A549 treated with GW870086 at 1 μM for 4 hours (cell line): ENCODE measurements at places on chromosomes 12 and 14. TPM values are rescaled to one million over a fixed set of nuclear protein-coding genes. Genes with fewer than 3 reads are reported as not detected.

The PIANP gene
- 0.95 to 1.5 TPM (median 0.97 TPM) in 5 replicates for total RNA-seq

The STAT6 gene
- 39.9 to 51.4 TPM (median 44.9 TPM) in 5 replicates for total RNA-seq

The CELA1 gene
- total RNA-seq, result not detected in 5 replicates

The KRT3 gene
- 0.05 to 0.11 TPM (median 0.07 TPM) in 5 replicates for total RNA-seq

The CD163L1 gene
- total RNA-seq, result 0.17 to 0.74 TPM (median 0.33 TPM) in 5 replicates

The PLEKHG3 gene
- 21.0 to 34.4 TPM (median 31.7 TPM) in 5 replicates for total RNA-seq

The SMOC1 gene
- 14.6 to 20.9 TPM (median 17.7 TPM) in 5 replicates for total RNA-seq

The PDE6H gene
- total RNA-seq, result not detected in 5 replicates

The MAGOHB gene
- total RNA-seq, result 48.5 to 60.4 TPM (median 51.3 TPM) in 5 replicates

The CCDC196 gene
- not detected in 5 replicates for total RNA-seq

The OVCH1 gene
- total RNA-seq, result not detected in 5 replicates

The HDAC7 gene
- total RNA-seq, result 51.9 to 68.2 TPM (median 66.4 TPM) in 5 replicates

The WSB2 gene
- total RNA-seq, result 59.6 to 69.0 TPM (median 64.2 TPM) in 5 replicates

The STAC3 gene
- 0.15 to 0.49 TPM (median 0.26 TPM) in 5 replicates for total RNA-seq

The MYG1 gene
- 73.5 to 107 TPM (median 90.2 TPM) in 5 replicates for total RNA-seq

The TBX3 gene
- 30.1 to 40.3 TPM (median 37.4 TPM) in 5 replicates for total RNA-seq

The BEST3 gene
- total RNA-seq, result 0.97 to 1.5 TPM (median 1.2 TPM) in 5 replicates

The USP44 gene
- 0.07 to 0.25 TPM (median 0.21 TPM) in 5 replicates for total RNA-seq

The TAS2R30 gene
- not detected in 5 replicates for total RNA-seq

The GLIPR1L2 gene
- 0.11 to 0.24 TPM (median 0.22 TPM) in 5 replicates for total RNA-seq

The ITGB7 gene
- 0.29 to 0.63 TPM (median 0.42 TPM) in 5 replicates for total RNA-seq

The RNF212B gene
- not detected in 5 replicates for total RNA-seq

The KLRD1 gene
- not detected in 5 replicates for total RNA-seq

The WNT1 gene
- total RNA-seq, result 0.24 TPM in 1 of 5 replicates, not detected in the others

The SLC4A8 gene
- 0.67 to 2.7 TPM (median 1.3 TPM) in 5 replicates for total RNA-seq

The E2F7 gene
- 5.0 to 8.2 TPM (median 7.7 TPM) in 5 replicates for total RNA-seq

The SDSL gene
- total RNA-seq, result 24.3 to 29.0 TPM (median 26.8 TPM) in 5 replicates

The HOXC9 gene
- total RNA-seq, result 9.4 to 15.9 TPM (median 11.8 TPM) in 5 replicates

The FAM181A gene
- not detected in 5 replicates for total RNA-seq

The RNASE13 gene
- total RNA-seq, result not detected in 5 replicates
